ENCODE measurements at places on chromosomes 5 and 9.
A peak's percentile ranks its signal among the peaks of the same experiment; 100 is the strongest.

DNA sequence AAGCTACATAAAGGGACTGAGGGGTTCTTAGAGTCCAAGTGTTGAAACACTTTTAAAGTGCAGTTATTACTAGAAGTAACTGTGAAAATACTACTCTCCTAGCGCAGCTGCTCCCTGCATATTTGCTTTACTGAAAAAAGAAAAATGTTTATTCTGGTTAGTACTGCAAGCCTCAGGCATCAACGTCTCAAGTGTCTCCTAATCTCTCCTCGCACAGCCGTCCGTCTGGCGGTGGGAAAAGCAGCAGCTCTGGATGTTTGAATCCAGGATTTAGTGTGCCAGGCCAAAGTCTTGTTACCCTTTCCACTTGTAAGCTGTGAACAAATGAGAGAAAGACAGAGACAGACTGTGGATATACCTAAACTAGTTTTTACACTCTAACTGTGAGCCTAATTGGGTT is 31.1 kb downstream of the RORB start:
- no peak for DNase-seq

DNA sequence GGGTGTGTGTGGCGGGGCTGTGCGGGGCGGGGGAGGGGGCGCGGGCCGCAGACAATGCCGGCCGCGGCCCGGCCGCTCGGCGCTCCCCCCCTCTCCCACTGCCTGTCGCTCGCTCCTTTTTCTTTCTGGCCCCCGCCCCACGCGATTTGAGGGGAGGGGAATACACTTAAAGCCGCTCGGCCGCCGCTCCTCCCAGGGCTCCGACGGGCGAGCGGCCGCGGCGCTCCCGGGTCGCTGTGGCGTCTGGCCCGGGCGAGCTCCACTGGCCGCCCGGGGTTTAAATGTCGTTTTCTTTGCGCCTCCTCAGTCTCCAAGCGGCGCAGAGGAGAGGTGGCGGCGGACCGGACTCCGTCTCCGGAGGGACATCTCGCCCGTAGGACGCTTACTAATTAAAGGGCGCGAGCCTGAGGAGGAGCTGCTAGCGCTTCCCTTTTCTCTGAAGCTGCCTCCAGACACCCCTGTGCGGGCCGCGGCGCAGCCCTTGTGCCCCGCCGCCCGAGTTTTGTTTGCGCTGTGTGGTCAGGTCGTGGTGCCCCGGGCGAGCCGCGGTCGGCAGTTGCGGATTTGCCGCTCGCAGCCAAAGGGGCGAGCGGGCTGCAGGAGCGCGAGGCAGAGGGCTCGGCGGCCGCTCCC is 1.4 kb downstream of the ZSWIM6 start:
- DNase-seq, result no peak

GRCh38 chr9:8011974-8012373 is 212.4 kb upstream of the DMAC1 start:
- no peak for DNase-seq

GRCh38 chr5:147037515-147038205 is 159.1 kb upstream of the PPP2R2B start:
- no peak for DNase-seq

GRCh38 chr5:76831110-76831452 is 12.3 kb downstream of the F2RL1 start:
- DNase-seq, result no peak

GRCh38 chr5:134997015-134997414 is 29.3 kb downstream of the CATSPER3 start:
- no peak for DNase-seq

GRCh38 chr5:171629221-171629620 is 156.4 kb upstream of the SMIM23 start:
- DNase-seq, result no peak

GRCh38 chr5:36720688-36721087 is 114.3 kb downstream of the SLC1A3 start:
- DNase-seq, result no peak

DNA sequence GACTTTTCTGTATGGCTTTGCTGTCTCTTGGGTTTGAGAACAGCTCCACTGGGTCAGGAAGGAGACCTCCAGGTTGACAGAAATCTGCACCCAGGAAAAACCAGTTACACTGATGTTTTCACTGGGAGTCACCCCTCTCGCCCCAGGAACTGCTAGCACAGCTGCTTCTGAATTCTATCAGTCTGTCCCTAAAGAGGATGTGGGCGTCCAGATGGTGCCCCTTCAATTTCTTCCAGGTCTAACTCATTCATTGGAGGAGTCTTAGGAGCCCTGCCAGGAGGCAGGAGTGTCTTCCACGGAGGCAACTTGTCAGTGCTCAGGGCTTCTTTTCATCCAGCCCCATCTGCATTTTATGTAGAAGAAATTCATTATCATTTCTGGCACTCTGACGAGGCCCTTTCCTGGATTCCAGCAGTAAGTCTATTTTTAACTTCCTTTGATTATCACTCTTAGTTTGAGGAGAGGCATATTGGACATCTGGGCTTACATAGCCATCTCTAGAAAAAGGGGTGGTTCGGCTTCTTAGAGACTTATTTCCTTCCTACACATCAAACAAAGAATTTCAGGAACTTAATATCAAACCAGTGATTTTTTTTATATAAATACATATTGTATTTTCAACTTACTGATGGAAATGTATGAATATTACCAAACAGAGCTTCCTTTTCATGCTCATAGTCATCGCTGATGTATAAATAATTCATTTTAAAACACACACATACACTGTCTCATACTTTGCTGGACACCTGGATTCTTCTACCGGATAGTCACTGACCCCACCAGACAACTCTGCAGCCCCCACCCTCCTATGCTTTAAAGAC is 148.8 kb downstream of the IRX2 start:
- no peak for DNase-seq

GRCh38 chr5:144206141-144206540 is 35.5 kb downstream of the KCTD16 start:
- no peak for DNase-seq

GRCh38 chr5:170296935-170297588 is 515 bp downstream of the LCP2 start:
- DNase-seq, result peak; percentile 59

DNA sequence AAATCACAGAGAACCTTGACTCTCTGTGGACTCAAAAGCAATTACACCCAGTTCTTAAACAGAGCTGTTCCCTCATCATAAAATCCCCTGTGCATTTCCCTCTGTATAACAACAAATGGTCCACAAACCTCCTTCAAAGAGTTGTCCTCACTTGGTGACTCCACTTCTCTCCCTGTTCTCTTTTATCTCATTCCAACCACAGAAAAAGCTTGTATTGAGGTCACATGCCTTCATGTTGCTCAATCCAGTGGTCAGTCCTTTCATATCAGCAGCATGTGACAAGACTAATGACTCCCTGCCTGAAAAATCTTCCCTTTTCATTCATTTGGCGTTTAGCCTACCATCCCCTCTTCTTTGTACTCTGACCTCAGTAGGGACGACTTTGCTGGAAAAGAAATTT is 158.0 kb downstream of the DEPDC1B start:
- no peak for DNase-seq

- no peak for DNase-seq
Measured at GRCh38 chr9:26457151-26457550, 435.5 kb downstream of the CAAP1 start.

- no peak for DNase-seq
Measured at GRCh38 chr5:16497546-16497945, 31.9 kb upstream of the ZNF622 start.

- no peak for DNase-seq
Measured at GRCh38 chr5:166117072-166118066, 2174.1 kb upstream of the WWC1 start.

- no peak for DNase-seq
Measured at GRCh38 chr9:86978922-86979474, 31.7 kb upstream of the GAS1 start.

DNA sequence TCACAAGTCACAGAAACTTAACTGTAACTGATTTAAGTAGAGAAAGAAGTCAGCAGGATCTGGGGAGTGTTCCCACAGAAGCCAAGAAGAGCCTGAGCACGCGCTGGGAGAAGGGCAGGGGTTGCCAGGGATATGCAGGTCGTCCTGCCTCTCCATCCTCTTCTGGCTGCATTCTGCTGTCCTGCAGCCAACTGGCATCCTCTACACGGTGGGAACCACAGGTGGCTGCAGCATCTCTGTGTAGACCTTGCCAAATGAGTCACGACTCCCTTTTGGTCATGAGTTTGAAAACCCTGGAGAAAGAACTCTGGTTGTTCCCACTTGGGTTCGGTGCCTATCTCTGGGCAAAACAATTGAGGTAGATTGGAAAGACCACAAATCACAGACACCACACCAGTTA is 38.4 kb upstream of the PCA3 start:
- no peak for DNase-seq

GRCh38 chr9:90770182-90770738 is 31.4 kb upstream of the SYK start:
- no peak for DNase-seq

DNA sequence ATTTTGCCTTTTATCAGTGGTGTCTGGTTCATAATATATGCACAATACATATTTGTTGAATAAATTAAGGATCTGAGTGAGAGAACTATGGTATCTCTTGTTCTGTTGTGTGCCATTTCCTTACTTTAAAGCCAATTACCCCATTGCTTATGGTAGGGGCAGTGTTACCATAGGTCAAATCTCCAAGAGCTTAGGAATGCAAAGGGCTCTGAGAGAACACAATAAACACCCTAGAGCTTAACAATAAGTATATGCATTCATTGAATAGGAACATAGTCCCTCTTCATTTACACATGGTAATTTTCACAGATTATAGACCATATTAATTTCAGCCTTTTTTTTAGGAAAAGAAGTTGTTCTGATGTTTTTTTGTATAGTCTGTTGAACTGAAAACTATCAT is 112.2 kb downstream of the MCTP1 start:
- no peak for DNase-seq

GRCh38 chr9:115548609-115549260 is 430.8 kb upstream of the TNC start:
- no peak for DNase-seq

GRCh38 chr9:131743096-131743495 is 3.2 kb upstream of the RAPGEF1 start:
- no peak for DNase-seq

DNA sequence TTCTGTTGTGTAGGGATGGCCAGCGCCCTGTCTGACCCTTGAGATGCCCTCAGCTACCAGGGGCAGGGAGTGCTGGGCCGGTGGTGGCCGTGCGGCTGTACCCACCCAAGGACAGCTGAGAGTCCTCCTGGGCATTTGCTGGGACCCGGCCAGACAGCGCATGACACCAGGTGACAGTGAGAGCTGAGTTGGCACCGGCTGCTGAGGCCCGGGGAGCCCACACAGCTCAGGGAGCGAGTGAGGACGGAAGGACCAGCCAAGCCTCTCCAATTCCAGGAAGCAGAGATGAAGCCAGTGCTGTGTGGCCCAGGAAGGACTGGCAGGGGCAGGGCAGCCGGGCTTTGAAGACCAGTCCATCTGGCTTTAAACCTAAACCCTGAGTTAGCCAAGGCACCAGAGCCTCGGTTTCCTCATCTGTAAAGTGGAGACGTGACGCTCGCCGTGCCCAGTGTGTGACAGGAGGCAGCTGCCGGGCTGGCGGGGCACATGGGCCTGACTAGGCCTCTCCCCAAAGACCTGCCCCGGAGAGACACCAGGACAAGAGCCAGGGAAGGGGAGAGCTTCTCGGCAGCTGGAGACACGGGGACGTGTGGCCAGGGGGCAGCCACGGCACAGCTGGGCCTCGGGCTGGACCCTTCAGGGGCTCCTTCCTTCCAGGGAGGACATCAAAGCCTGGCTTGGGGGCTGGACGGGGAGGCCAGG is 3.0 kb upstream of the AGPAT2 start:
- DNase-seq, result no peak

DNA sequence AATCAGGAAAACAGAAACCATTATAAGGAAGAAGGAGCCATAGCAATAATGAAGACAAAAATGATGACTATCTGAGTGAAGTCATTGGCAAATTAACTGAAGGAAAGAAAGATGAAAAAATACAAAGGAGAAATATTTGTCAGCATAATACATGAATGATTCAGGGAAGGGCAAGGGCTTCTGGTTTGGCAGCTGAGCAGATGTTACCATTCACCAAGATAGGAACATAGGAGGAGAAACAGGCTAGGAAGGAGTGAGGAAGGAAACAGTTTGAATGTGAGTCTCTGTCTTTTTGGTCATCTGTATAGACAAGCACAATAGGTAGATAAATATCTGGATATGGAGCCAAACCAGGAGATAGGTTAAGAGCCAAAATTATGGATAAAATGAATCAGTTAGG is 296.0 kb downstream of the ISL1 start:
- DNase-seq, result no peak

- DNase-seq, result no peak
Measured at GRCh38 chr9:120668399-120668798, 45.9 kb downstream of the MEGF9 start.

DNA sequence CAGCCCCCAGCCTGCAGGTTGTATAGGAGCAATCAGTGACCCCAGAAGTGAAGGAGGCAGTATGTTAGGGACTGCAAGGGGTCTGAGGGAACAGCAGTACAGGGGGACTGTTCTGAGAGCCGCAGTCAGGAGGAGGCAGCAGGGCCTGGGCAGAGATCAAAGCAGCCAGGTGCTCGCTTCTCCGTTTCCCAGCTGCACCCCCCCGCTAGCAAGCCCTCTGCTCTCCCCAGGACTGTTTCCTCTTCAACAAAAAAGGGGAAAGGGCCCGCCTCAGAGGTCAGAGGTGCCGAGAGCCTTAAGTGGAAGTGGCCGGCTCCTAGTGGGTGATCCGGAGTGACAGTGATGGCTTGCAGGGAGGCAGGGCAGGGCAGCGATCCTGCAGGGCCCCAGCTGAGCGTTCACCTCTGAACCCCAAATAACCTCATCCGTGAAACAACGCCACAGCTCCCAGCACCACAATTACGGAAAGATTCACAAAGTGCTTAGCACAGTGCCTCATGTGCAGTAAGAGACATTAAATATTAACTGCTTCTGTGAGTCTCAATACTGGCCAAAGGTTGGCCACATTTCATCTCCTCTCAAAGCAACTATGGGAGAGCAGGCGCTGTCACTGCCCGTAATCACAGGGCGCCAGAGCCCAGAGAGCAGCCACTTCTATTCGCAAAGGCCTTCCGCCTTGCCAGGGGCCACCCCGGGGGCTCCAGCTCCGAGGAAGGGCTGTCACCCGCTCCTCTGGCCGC is 8.0 kb downstream of the CLPTM1L start:
- DNase-seq, result peak; percentile 66

DNA sequence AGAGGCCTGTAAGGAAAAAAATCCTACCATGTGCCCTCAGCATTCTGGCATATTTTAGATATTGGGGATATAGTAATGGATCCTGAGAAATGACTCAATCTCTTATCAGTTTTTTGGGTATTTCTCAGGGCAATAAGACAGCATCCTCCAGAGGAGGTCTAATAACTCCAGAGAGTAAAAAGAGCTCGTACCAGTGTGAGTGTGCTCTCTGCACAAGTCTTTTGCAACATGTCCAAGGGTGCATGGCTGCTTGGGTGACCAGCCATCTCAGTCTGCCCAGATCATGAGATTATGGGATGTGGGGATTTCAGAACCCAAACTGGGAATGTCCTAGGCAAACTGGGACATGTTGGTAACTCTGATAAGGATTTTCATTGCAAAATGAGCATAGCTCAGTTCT is 15.3 kb downstream of the ASPN start:
- no peak for DNase-seq

DNA sequence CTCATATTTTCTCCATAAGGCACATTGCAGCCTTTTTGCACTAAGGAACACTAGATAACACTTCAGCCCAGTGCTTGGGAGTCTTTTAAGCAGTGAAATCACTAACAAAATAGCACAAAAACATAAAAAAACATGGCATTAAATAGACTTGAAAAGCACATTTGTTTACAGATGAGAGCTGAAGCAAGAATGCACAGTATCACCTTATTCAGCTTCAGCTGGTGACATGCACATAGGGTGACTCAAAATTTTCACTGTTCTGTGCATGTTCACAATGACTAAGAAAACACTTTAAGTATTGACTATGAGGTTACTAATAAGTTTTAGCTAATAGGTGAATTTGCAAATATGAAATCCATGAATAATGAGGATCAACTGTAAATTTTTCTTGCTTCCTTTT is 293.9 kb upstream of the TARS1 start:
- no peak for DNase-seq

Measured in thymus (tissue), 14 donors.